NCI-H1092 (cell line): ENCODE measurements at places on chromosomes 3 and 15.

GRCh38 chr15:38516626-38517025 lies 48.0 kb downstream of the RASGRP1 start:
- DNase-seq: no peak

DNA sequence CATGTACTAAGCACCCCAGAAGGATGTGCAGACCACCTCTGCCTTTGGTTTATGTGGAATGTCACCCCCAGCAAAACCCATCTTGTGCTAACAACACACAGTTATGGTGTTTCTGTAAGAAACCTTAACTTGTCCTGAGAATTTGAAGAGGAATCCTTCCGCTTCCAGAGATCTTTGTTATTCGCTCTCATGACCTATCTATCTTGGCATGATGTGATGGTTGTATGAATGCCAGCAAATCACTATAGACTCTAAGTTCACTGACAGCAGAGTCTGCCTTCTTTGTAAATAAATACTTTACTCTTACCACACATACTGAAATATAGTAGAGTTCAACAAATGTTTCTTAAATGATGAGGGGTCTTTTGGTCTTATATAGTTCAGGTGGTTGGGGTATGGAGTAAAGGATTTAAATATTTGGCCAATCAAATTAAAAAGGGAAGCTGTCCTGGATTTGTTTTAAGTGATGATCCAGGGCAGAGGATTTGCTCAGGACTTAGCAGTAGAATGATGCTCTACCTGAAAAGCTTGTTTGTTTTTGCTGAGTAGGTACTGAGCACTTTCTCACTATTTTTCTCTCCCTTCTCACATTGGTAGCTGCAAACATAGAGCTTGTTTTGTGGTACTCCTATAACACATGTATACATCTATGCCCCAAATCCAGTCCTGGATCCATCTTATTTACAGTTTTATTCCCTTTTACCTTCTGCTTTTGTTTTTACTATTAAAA lies 27.9 kb upstream of the RTP1 start:
- no peak for DNase-seq

GRCh38 chr15:61794881-61795280 lies 265.4 kb downstream of the VPS13C start:
- no peak for DNase-seq

GRCh38 chr15:56869573-56869972 lies 48.9 kb upstream of the TCF12 start:
- DNase-seq: no peak

DNA sequence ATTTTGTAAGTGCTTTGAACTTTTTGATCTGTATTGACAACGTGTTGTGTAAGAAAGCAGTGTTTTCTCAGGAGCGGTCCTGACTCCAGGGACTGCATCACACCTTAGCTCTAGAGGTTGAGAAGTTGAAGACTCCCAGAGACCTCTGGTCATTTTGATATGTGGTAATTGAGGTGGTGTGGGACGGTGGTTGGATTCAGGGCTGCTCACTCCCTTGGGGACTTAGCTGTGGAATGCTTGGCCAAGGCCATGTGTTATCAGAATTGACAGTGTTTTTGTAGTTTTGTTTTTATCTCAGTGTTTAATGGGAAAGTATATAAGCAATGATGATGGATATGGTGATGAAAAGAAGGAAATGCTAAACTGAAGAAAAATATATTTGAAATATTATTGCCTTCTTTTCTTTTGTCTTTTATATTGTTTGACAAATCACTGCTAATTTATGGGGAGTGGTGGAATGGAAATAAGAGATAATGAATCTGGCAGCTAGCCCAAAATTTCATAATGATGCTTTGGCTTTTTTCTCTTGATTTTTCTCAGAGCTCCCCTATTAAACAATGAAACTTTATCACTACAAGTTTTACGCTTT lies 16.0 kb downstream of the CMSS1 start:
- DNase-seq: no peak

DNA sequence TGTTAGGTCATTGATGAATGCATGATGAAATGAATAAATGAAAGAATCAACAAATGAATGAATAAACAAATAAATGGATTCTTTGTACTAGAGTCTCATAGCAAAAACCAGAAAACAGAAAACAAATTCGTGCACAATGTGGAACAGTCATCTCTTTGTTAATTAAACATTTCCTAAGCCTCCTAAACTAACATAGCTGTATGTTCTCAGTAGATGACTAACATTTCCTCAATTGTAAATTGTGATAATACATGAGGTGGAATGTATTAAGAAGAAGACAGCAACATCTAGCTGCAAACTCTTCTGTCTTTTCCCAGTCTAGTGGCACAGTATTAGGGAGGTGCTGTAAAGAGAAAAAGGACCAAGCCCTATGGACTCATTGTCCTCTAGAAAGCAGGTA lies 1021.0 kb downstream of the MCTP2 start:
- no peak for DNase-seq

- DNase-seq: no peak
These were observed 40.5 kb upstream of the CCR4 start for GRCh38 chr3:32910954-32911353.

DNA sequence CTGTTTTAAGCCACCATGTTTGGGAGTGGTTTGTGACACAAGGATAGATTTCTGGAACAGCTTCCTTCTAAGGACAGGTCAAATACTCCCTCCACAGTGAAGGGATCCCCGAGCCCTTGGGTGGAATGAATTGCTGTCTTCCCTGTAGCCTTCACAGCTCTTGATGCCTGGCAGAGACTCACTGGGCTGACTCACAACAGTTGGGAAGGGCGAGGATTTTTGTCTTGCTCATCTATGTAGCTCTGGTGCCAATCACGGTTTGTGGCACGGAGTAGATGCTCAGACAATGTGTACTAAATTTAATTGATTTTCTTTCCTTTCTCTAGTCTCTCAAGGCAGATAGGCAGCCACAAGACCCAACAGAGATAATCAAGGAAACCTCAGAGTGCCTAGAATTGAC lies 27.0 kb downstream of the CRYGS start:
- no peak for DNase-seq

DNA sequence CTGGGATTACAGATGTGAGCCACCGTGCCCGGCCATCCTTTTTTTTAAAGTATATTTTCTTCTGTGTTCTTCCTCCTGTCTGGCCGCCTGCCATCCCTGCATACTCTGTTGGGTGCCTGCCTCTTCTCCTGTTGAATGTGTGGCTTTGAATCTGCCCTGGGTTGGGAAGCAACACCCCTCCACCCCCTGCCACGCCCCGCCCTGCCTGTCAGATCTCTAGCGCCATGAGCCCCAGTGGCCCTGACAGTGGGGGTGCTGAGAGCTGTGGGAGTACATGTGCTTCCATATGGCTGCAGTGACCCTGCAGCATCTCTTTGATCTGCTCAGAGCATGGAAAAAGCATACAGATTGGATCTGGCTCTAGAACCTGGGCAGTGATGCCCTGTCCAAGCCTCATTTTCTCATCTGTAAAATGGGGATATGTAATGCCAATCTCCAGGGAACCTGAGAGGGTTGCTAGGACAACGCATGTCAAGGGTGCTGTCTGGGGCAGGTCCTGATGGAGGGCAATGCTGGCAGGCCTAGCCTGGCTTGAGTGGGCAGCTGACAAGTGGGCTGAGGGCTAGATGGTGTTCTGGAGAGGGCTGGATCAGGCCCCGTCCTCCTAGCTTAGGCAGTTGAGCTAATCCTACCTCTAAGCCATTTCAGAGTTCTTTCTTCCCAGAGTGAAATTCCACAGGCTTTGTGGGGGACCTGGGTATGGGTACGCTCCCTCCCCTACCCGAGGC lies 23.9 kb downstream of the CCDC13 start:
- no peak for DNase-seq

- no peak for DNase-seq
These were observed 406.2 kb downstream of the RBMS3 start for GRCh38 chr3:29686889-29687592.

GRCh38 chr3:175381685-175382084 lies 522.6 kb downstream of the NAALADL2 start:
- DNase-seq: no peak

GRCh38 chr15:95880031-95880570 lies 450.4 kb upstream of the NR2F2 start:
- DNase-seq: no peak

DNA sequence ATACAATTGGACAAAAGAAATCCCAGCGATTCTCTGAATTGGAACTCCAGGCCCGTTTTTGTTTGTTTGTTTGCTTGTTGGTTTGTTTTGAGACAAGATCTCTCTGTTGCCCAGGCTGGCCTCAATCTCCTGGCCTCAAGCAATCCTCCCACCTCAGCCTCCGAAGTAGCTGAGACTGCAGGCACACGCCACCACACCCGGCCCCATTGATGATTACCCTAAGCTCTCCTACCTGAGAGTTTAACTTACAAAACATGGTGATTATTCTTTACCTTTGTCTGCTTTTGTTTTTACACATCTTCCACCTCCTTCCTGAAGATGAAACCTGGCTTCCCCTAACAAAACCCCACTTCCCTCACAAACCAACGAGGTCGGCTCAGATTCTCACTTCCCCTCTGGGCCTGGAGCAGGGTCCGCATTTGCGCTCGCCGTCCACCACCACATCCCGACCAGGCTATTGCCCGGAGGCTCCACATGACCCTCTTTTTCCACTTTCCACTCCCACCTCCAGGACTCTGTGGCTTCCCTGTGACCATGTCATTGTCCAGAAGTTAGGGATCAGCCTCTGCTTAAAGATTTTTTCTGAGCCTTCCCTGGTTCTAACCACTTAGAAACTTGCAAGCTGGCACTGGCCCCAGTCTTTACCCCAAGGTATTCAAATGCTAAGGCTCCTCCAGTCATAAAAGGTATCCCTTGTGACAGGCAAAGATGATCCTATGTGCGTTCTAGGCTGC lies 14.8 kb downstream of the KLHL6 start:
- no peak for DNase-seq

GRCh38 chr3:168497183-168497582 lies 401.5 kb upstream of the GOLIM4 start:
- no peak for DNase-seq

DNA sequence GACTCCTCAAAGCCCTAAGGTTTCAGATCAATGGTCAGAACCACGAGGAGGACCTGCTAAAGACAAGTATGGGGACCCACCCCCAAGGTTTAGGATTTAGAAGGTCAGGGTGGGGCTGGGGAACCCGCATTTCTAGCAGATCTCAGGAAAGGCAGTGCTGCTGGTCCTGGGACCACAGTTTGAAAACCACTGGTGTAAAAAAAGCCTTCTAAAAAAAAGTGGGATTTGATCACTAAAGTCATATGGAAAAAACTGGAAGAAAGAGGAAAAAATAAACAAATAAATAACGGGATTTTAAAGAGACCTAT lies 832 bp downstream of the SLC41A3 start:
- DNase-seq: no peak

DNA sequence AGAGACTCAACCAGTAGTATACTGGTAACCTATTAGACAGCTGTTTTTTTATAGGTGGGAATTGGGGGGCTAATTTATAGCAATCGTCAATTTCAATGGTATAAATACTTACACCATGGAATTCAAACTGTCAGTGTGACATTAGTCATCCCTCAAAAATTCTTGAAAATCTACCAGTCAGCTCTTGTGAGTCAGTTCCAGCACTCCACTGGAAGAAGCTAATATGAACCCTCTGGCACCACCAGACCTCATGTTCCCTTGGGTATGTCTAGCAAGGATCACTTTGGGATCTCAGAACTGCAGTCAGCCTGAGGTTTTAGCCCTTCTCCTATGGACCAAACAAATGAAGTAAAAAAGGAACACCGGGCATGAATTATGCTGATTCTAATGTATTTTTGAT lies 11.8 kb upstream of the UACA start:
- no peak for DNase-seq

- DNase-seq: no peak
These were observed 2.8 kb downstream of the ACTL6A start for GRCh38 chr3:179565496-179565895.

- no peak for DNase-seq
These were observed 22.5 kb upstream of the SPTSSB start for GRCh38 chr3:161393803-161394202.

- no peak for DNase-seq
These were observed 56.5 kb upstream of the GATA2 start for GRCh38 chr3:128549283-128550112.

GRCh38 chr3:29481969-29482767 lies 201.3 kb downstream of the RBMS3 start:
- DNase-seq: no peak

- no peak for DNase-seq
These were observed 51.3 kb downstream of the IMPG2 start for GRCh38 chr3:101268971-101269671.

GRCh38 chr15:64237677-64238076 lies 74.9 kb upstream of the PPIB start:
- no peak for DNase-seq

DNA sequence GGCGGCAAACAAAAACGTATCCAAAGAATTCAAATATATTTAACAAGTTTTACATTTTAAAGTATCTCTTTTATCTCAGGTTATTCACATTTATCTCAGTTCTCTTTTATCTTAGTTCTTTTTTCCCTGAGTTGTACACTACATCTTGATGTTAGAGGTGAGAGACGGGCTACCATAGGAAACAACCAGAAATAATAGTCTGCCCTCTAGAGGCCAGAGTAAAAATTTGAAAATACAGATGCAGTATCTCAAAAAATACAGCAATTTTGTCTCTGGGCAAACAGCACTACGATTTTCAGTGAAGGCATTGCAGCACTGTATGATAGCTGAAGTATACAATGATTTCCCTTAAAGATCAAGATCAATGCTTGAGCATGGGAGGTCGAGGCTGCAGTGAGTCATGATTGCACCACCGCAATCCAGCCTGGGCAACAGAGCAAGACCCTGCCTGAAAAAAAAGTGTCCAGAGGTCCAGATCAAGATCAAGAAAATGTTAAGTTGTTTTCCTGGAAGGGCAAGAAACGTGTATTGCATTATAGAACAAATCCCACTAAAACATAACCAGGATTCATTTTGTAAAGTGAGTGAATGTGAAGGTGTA lies 82.6 kb upstream of the ATP11B start:
- no peak for DNase-seq

- DNase-seq: no peak
These were observed 3.1 kb upstream of the TTLL3 start for GRCh38 chr3:9806688-9807589.

GRCh38 chr3:45644063-45644790 lies 45.0 kb upstream of the SACM1L start:
- DNase-seq: no peak

- DNase-seq: peak; percentile 30
These were observed 169.1 kb upstream of the CCDC54 start for GRCh38 chr3:107208100-107208499.

GRCh38 chr3:127606981-127607595 lies 8.9 kb downstream of the MCM2 start:
- DNase-seq: no peak

DNA sequence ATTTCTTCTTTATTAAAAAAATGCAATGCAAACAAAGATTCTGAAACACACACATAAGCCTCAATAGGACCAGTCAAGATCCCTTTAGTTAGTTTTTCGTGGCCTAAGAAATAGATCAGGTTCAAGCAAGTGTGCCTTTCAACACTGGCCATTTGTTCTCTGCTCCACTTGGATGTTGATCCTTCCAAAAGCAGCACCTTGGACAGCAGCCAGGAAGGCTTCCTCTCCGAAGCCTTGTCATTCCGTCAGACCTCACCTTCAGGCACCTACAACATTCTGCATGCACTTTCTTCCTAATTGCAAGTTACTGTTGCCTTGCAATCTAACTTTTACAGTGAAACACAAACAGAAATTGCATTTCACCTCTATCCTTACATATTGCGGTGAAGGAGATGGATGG lies 155.9 kb upstream of the FEZF2 start:
- no peak for DNase-seq

GRCh38 chr15:95591270-95591669 lies 739.2 kb upstream of the NR2F2 start:
- DNase-seq: no peak

GRCh38 chr3:100879195-100879810 lies 113.9 kb downstream of the ABI3BP start:
- no peak for DNase-seq

GRCh38 chr15:85870216-85871014 lies 75.7 kb upstream of the KLHL25 start:
- DNase-seq: no peak
